ENCODE measurements at places on chromosomes 16 and 17.

GRCh38 chr17:50059256-50059655 is 3.3 kb downstream of the ITGA3 start:
- DNase-seq: no peak

DNA sequence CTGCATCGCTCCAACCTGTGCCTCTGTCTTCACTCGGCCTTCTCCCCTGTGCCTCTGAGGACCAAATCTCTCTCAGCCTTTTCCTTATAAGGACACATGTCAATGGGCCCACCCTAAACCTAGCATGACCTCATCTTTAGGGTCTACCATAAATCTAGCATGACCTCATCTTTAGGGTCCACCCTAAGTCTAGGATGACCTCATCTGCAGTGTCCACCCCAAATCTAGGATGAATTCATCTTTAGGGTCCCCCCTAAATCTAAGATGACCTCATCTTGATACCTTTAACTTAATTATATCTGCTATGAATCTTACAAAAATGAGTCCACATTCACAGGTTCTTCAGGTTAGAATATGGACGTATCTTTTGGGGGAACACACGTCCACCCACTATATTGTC is 131.1 kb upstream of the RPL38 start:
- no peak for DNase-seq

GRCh38 chr17:81019563-81020442 is 15.1 kb upstream of the BAIAP2 start:
- DNase-seq: no peak

DNA sequence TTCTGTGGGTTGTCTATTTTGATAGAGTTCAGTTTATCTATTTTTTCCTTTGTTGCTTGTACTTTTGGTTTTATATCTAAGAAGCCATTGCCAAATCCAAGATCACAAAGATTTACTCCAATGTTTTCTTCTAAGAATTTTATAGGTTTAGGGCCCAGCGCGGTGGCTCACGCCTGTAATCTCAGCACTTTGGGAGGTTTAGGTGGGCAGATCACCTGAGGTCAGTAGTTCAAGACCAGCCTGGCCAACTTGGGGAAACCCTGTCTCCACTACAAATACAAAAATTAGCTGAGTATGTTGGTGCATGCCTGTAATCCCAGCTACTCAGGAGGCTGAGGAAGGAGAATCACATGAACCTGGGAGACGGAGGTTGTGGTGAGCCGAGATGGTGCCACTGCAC is 13.7 kb upstream of the ITGA3 start:
- DNase-seq: no peak

GRCh38 chr17:57425903-57426880 is 169.9 kb downstream of the MSI2 start:
- DNase-seq: no peak

- DNase-seq: no peak
Measured at GRCh38 chr16:87965417-87965816, 14.2 kb downstream of the BANP start.

DNA sequence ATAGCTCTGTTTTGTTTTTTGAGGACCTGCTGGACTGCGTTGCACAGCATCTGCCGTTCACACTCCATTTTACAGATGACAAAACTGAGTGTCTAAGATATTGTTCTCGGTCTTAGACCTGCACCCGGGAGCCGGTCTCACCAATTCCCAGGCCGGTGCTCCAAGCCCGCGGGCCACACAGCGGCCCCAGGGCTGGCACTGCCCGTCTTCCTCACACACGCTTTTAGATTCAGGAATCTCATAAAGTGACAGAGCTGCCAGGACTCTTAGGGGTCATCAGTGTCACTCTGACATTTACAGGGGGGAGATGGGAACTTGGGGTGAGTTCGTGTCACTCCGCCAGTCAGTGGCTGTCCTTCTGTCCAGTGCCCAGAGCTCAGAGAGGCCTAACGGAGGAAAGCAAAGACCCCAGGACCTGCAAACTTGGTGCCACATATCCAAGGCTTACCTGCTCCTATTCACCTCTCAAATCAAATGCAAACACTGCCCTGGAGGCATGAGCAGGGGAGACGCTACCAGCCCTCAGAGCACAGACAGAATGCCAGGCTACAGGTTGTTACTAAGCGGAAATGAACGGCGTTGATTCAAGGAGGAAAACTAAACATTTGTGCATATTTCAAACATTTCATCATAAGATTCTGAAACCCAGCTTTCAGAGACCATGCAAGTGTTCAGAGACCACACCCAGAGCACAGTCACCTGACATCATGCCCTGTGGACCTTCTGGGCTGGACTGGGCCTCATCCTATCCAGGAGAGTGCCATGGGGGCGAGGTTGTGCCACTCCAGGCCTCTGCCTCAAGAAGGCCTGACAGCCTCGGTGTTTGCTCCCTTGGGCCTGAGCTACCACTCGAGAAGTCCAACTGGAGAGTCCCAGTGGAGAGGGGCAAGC is 29.5 kb downstream of the TNFRSF13B start:
- DNase-seq: no peak

DNA sequence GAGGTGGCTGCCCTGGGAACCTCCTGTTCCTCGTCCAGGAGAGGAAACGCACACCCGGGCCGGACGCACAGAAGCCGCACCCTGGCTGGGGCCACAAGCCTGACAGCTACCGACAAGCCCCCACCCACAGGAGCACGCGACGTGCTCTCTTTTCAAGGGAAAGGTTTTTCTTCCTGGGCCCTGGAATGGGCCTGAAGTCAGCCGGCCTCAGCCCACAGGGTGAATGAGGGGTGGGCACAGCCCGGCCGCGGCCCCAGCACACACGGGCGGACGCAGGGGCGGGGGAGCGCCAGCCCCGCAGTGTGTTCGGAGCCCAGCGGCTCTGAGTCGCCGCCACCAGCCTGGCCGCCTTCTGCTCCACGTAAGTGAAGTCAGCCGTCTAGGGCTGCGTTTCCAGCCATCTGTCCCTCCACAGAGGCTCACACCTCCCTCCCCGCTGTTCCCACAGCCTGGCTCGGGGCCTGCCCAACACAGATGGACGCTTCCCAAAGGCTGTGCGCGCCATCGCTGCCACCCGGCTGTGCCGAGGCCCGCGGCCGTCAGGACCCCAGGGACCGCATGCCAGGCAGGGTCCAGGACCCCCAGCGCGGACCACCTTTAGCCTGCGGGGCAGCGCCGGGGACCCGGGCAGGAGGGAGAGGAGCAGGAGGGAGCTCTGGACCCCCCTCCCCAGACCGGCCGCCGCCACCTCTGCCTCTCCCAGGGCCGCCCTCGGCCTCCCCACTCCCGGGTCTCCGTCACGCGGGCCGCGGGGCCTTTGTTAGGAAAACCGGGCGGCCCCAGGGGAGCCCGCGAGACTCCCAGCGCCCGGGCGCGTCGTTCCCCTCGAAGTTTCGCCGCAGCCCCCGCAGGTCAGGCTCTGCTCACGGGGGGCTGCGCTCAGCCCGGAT is 36.8 kb downstream of the CBFA2T3 start:
- no peak for DNase-seq

DNA sequence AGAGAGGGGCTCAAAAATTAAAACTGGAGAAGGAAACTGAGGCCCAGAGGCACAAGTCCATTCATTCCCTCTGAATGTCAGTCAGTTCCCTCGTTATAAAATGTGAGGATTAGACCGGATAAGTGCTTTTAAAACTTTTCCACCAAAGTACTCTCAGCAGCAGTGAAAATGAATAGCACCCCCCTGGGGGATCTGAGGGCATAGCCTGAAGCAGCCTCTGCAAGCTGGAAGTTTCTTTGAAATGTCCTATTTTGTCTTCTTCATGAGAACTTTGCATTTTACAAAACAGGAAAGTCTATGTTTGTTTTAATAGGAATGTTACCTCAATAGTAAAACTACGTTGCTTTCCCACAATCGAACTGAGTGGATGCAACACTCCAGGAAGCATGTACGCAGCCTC is 273.0 kb downstream of the CEP112 start:
- DNase-seq: no peak

DNA sequence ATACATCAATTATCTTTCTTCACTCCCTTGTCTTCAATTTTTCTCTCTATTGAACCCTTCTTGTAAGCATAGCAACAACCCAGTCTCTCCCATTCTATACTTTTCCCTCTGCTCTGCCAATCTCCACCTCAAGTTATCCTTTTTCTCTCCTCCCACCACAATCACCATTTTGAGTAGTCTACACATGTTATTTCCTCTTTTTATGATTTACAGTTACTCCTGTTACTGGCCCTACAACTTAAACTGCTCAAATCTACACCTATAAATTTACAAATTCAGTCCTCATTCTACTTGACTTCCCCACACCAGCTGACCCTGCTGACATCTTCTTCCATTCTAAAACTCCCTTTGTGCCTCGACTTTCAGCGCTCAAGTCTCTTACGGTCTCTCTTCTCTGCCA is 84.6 kb downstream of the SPAG9 start:
- DNase-seq: no peak

GRCh38 chr17:39799395-39799794 is 61.7 kb downstream of the GRB7 start:
- DNase-seq: no peak

DNA sequence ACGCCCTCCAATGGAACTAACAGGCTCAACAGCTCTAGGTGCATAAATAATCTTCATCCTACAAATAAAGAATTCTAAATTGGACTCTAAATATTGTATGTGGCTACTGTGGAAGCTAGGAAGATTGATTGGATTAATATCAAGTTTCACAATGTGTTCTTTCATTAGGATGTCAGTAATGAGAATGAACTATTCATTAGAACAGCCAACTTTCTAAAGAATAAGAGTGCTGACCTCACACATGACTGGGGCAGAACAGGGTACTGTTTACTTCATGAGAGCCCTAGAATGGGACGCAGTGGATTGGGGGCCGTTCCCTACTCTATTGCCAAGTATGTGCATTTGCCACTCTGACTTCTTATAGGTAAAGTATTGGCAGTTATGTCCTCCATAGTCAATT is 528.2 kb upstream of the RBFOX1 start:
- DNase-seq: no peak

GRCh38 chr16:19436540-19436939 is 18.9 kb downstream of the TMC5 start:
- no peak for DNase-seq

DNA sequence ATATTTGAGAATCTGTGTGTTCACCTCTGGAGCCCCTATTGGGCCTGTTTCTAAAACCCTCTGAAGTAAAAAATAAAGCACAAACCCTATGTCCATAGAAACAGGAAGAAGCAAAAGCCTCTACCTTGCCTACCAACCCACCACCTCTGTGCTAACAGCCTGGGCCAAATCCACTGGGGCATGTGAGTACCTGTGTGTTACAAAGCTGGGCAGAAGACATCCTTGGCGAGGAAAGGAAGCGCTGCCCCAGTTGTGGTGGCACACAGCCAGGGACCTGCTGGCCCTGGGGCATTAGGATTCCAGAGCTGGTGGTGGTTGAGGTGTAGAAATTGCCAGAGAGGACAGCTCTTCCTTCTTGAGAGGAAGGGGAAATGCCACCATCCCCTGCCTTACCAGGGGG is 30.0 kb downstream of the MYO18A start:
- DNase-seq: no peak

DNA sequence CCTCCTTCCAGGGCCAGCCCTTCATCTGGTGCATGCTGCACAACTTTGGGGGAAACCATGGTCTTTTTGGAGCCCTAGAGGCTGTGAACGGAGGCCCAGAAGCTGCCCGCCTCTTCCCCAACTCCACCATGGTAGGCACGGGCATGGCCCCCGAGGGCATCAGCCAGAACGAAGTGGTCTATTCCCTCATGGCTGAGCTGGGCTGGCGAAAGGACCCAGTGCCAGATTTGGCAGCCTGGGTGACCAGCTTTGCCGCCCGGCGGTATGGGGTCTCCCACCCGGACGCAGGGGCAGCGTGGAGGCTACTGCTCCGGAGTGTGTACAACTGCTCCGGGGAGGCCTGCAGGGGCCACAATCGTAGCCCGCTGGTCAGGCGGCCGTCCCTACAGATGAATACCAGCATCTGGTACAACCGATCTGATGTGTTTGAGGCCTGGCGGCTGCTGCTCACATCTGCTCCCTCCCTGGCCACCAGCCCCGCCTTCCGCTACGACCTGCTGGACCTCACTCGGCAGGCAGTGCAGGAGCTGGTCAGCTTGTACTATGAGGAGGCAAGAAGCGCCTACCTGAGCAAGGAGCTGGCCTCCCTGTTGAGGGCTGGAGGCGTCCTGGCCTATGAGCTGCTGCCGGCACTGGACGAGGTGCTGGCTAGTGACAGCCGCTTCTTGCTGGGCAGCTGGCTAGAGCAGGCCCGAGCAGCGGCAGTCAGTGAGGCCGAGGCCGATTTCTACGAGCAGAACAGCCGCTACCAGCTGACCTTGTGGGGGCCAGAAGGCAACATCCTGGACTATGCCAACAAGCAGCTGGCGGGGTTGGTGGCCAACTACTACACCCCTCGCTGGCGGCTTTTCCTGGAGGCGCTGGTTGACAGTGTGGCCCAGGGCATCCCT is 7.4 kb downstream of the NAGLU start:
- DNase-seq: no peak
